ENCODE measurements at places on chromosomes 16 and 17. TPM values are rescaled to one million over a fixed set of nuclear protein-coding genes. Genes with fewer than 3 reads are reported as not detected.

- no peak for DNase-seq
Observed at GRCh38 chr17:79715943-79716797, 14.6 kb upstream of the ENPP7 start.

RCVRN gene
- not detected for polyA plus RNA-seq

GRCh38 chr17:39867084-39867879 lies 720 bp upstream of the ZPBP2 start:
- DNase-seq: no peak

KRT14 gene
- polyA plus RNA-seq: 0.44 TPM

- DNase-seq: no peak
Observed at GRCh38 chr16:49015225-49015592, 266.4 kb downstream of the CBLN1 start.

DNA sequence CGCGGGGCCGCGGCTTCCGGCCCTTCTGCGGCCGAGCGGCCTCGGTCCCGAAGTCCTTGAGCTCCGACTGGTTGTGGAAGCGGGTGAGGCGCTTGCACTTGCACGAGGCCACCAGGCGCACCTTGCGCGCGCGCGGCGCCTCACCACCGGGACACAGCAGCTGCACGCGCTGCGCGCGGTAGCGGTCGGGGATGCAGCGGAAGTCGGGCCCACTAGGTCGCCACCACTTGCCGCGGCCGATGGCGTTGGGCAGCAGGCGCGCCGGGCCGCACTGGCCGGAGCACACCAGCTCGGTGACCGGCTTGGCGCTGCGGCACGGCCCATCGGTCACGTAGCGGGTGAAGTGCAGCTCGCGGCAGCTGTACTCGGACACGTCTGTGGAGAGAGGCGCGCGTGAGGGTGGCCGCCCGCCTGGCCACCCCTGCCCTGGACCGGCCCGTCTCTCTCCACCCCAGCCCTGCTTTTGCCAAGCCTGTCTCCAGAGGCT lies 3.2 kb downstream of the SOST start:
- DNase-seq: no peak

GRCh38 chr17:44220213-44221083 lies 973 bp upstream of the UBTF start:
- DNase-seq: no peak

DNA sequence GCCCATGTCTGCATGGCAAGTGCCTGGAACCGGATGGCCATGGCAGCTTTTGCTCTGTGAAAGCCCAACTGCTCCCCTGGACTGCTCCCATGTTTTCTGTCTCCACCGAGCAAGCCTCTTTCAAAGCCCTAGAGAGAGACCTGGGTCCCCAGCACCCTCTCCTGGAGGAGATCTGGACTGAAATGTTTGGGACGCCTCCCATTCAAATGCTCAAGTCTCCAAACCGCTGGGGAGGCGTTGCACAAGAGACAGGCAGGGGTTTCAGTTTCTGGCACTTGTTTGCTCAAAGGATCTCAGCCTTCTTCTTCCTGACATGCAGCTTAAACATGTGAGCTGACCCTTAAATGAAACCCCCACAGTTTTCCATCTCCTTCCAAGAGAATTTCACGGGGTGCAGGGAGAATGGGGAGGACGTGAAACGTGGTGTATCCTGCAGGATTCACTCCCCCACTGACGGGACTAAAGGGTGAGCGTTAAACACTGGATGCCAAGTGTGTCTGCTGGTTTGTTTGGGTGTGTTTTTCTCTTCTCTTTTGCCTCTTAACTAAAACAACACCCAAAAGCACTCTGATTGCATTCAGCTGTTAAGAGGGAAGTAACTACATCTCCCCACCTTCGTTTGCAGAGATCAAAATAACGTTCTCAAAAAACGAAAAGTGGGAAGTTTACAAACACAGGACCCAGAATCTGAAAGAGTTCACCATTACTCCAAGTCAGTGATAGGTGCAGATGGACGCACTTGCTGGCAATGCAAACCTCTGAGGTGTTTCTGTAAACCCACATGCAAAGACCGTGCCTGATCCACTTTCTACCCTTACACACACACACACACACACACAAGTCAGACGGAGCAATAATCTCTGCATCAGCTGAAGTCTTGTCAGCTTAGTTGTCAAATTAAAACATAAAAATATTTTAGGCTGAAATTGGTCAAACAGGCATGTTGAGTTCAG lies 256.9 kb downstream of the C16orf95 start:
- no peak for DNase-seq

APOBR gene
- polyA plus RNA-seq: 0.42 TPM

- DNase-seq: no peak
Observed at GRCh38 chr17:9668517-9668916, 23.2 kb downstream of the USP43 start.

GRCh38 chr17:40666331-40666730 lies 1.4 kb upstream of the KRT222 start:
- no peak for DNase-seq

DNA sequence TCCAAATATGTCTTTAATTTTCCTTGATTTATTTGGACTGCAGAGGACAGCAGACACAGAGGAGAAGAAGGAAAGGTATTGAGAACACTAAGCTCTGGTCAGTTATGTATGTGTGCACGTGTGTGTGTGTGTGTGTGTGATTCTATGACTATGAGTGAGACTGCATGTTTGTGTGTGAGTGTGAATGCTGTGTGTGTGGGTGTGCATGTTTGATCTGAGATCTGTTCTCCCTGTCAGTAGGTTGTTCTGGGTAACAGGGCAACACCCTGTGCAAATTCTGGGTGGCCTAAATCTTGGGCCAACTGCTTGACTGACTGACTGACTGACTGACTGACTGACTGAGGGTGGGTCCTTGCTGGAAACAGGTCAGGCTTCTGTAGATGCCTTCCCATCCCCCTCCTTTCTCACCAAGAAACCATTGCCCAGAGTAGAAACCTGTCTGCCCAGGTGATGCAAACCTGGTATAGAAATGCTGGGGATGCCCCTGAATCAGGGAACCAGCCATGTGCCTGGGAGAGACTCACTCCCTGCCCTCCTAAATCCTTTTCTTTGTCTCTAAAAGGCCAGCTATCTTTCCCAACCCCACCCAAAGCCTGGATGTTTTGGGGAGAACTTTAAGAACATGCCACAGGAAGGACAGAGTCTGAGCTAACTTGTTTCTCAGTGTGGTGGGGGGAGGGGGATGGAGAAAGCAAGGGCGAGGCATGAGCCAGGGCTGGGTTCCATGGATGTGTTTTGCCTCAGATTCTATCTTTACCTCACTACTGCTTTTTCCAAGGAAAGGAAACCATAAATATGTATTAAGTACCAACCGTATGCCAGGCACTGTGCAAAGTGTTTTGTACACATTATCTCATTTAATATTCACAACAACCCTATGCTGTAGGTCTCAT lies 4.5 kb upstream of the NR1D1 start:
- no peak for DNase-seq

DNA sequence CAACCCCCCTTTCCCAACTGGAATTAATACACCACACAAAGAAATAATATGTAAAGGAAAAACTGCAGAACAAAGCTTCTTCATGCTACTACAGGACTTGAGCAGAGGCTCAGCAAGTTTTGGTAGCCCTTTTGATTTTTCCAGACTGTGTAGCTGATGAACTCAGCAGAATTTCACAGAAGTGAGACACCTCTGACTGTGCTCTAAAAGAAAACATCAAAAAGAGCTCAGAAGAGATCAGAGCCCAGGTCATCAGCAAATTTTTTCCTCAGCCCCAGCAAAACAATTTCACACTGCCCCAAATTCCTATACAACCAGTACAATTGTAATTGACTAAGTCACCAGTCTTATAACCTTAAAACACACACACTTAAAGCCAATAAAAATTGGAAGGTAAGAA lies 38.0 kb downstream of the TTC19 start:
- DNase-seq: no peak

- DNase-seq: no peak
Observed at GRCh38 chr17:77435272-77436057, 294.7 kb downstream of the SEC14L1 start.

HS3ST2 gene
- 0.31 TPM for polyA plus RNA-seq

- no peak for DNase-seq
Observed at GRCh38 chr17:50213026-50214022, 11.9 kb upstream of the COL1A1 start.

GRCh38 chr17:62725791-62726249 lies 82.3 kb downstream of the MARCHF10 start:
- no peak for DNase-seq

GRCh38 chr16:354291-354881 lies 1.9 kb upstream of the AXIN1 start:
- DNase-seq: no peak

DNA sequence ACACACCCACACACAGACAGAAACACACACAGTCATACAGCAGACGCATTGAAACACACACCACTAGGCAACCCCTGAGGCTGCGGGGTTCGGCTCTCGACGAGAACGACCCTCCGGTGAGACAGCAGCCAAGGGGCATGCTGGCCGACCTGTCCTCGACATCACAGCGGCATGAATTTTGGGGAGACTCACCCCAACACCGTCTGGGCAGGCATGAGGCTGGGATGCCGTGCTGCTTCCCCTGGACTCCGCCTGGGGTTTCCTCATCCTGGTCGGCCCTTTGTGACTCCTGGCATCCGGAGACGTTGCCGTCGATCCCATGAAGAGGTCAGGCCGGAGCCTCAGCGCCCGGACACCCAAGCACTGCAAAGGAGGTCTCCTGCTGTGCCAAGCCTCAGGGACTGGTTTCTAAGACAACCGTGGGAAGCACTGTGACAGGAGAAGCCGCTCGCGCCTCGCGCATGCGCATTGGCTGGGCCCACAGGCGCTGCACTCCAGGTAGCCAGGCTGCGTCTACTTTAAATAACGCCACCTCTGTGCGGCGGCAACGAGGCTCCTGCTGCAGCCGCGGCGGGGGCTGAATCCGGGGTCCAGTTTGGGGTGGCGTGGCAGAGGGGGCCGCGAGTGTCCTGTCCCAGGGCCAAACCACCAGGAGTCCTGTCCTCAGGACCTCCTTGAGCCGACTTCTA lies 13.8 kb upstream of the KCNJ18 start:
- DNase-seq: no peak

- DNase-seq: no peak
Observed at GRCh38 chr17:44287651-44288050, 19.7 kb upstream of the SLC4A1 start.

- DNase-seq: no peak
Observed at GRCh38 chr16:56617212-56618085, 8.1 kb upstream of the MT1E start.

Data from right renal pelvis (tissue), 4 donors.